Activated CD8-positive, alpha-beta T cell treated with anti-CD3 and anti-CD28 coated beads, Interleukin-2, amount 10 ng/mL, durations not matched to agents 7 days and 5 days (primary cell): ENCODE measurements at places on chromosomes 3 and 15.
A peak's percentile ranks its signal among the peaks of the same experiment; 100 is the strongest.

DNA sequence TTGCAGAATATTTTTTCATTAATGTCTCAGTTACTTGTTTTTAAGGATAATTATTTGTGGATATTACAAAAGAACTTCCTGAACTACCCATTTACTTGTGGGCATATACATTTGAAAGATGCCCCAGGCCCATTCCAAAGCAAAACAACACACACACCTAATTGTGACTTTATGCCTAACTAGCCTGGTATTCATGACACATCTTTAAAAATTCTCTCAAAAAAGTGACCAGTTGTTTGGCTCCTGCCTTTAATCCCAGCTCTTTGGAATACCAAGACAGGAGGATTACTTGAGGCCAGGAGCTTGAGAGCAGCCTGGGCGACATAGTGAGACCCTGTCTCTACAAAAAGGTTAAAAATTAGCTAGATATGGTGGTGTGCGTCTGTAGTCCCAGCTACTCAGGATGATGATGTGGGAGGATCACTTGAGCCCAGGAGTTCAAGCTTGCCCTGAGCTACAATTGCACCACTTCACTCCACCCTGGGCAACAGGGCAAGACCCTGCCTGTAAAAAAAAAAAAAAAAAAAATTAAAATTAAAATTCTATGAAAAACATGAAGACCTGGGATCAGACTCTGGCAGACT, 51.7 kb upstream of the SLC4A7 start:
- DNase-seq: no peak

DNA sequence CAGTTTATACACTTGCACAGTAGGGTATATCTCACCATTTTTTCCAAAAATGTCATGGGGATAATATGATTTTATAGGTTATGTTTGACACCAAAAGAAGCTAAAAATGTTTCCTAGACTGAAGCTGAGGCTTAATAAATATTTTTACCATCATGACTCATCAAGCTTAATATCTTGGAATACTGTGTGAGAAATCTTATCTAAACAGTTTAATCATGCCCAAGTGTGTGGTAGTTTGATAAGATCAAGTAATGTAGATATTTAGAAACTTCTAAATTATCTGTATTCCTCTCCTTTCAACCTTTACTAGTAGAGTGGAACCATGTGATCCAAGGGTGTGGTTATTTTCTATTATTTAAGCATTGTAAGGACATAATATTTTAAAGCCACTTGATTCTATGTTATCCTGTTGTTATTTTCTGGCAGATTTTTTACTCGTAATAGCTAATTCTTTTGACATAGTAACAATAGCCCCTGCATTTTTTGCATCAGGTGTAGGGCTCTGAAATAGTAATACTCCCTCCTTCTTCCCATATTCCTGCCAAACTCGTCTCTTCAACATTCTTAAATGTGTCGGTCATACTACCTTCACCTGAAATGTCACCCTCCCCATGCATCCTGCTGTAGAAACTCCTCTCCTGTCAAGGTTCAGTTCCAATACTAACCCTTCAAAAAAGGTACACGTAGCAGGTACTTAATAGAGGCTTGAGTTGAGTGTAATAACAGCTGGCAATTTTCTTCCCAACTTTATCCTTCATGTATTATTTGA, 729.6 kb downstream of the NLGN1 start:
- no peak for DNase-seq

DNA sequence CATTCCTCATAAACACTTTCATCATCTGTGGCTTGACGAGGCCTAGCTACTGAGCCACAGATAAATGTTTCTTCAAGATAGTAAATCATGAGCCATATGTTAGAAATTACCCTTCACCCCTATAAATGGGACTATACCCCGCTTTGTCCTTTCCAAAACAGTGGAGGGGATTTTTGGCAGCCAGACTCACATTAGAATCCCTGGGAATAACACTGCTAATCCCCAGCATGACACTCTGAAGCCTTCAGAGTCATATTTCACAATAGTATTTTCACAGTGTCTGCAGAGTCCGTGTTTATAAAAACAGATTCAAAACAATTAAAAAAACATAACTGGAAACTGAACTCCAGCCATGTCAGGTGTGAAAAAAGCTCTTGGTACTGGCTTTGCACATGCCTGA, 271.6 kb downstream of the ERC2 start:
- no peak for DNase-seq

DNA sequence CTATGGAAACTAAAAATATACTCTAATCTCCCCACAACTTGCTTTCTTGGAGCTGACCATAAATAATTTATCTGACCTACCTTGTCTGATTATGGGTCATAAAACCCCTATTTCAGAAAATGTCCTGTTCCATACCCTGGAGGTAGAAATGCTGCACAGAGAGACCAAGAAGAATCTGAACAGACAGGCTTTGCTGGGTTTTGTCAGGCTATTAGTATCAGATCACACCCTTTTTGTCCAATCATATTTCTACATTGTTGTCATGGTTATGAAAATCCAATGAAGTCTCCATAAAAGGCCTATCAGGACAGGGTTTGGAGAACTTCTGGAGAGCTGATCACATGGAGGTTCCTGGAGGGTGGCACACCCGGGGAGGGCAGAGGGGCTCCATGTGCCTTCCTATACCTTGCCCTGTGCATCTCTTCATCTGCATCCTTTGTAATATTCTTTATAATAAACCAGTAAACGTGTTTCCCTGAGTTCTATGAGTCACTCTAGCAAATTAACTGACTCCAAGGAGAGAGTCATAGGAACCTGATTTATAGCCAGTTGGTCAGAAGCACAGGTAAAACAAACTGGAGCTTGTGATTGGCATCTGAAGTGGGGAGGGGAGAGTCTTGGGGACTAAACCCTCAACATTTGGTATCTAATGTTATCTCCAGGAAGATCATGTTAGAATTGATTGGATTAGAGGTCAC, 58.1 kb downstream of the NGLY1 start:
- DNase-seq: no peak

DNA sequence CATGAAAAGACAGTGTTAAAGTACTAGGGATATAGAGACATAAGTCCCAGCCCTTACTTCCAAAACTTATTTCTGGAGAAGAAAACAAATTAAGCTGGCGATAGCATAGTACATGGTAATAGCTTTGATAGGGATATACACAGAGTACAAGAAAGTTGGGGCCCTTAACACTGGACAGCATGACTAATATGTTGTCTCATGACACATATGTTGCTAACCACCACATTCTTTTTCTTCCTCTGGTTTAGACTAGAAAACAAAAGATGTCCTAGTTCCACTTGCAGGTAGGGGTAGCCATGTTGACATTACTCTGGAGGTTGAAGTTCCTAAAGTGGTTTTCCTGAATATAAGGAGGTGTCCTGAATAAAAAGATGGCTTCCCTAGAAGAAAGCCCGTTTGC, 75.3 kb downstream of the RFX7 start:
- no peak for DNase-seq

DNA sequence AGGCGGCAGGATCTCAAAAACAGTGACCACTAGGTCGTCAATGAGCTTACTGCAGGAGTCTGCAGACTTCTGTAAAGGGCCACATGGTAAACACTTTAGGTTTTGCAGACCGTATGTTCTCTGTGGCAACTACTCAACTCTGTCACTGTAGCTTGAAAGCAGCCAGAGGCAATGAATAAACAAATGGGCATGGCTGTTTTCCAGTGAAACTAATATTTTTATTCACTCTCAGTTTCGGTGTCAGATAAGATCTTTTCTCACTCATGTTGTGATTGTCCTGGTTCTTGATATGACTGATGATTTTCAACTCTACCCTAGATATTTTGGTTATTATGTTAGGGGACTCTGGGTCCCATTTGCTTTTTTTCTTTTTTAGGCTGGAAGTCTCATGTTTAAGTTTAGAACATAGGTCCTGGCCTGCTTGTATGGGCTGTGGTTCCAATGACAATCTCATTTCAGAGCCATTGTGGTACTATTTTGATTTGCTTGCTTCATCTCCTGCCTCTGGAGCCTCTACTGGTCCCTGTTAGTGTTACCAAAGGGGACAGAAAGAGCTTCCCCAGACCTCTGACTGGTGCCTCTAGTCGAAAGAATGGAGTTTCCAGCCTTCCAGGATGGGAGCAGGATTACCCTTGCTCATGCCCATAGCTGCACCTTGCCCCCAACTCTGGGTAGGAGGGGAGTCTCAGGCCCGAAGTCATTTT, 222.0 kb downstream of the STT3B start:
- DNase-seq: no peak

- DNase-seq: no peak
Observed at GRCh38 chr15:29057856-29058255, 172.1 kb downstream of the APBA2 start.

DNA sequence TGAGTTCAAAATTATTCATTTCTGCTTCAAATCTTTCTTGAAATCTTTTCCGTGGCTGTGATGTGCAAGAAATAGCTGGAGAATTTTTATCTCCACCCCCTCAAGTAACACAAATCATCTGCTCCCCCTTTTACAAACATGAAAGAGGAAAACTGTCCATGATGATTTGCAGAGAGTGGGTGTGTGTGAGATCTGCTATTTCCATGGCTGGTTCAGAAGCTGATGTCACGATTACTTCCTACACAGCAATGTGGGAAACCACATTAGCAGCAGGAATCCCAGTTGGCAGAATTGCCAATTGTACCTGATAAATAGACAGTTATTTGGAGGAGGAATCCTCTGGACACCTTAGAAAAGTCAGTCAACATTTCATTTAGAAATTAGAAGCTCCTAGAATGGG, 75.2 kb upstream of the GRM7 start:
- DNase-seq: no peak

DNA sequence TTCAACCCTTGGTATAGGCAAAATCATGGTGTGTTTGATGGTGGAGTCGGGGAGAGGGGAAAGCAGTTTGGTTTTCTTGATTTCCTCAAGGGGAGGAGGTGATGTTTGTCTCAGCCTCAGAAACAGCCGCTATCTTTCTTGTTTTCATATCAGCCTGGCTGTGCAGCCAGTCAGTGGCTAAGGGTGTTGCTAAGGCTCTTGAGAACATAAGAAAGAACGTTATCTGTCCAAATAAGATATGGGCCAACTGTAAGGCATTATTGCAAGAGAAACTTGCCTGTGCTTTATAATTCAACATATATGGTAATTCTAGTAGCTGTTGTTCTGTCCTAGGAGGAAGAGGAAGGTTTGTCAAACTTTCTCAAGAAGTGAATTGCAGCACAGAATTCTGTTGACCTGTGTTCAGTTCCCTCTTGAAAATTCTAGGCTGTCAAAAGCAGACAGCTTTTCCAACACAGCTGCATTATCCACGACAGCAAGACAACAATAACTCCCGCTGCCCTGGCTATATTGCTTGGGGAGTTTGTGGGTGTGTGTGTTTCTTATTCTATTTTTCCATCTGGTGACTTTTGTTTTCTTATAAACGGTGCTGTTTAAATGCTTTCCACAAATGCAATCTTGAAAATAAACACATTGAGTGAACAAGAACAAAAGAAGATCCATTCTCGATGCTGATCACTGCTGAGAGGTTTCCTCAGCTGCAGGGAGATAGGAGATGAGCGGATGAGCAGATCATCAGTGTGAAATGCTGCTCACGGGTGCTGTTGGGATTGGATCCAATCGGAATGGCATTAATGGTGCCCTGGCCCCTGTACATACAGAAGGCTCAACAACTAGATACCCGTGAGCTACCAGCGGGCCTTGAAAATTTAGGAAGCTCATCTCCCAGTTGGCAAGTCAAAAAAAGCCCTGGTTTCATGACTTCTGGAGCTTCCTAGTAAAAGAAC, 90.8 kb upstream of the TNFAIP8L3 start:
- DNase-seq: no peak

DNA sequence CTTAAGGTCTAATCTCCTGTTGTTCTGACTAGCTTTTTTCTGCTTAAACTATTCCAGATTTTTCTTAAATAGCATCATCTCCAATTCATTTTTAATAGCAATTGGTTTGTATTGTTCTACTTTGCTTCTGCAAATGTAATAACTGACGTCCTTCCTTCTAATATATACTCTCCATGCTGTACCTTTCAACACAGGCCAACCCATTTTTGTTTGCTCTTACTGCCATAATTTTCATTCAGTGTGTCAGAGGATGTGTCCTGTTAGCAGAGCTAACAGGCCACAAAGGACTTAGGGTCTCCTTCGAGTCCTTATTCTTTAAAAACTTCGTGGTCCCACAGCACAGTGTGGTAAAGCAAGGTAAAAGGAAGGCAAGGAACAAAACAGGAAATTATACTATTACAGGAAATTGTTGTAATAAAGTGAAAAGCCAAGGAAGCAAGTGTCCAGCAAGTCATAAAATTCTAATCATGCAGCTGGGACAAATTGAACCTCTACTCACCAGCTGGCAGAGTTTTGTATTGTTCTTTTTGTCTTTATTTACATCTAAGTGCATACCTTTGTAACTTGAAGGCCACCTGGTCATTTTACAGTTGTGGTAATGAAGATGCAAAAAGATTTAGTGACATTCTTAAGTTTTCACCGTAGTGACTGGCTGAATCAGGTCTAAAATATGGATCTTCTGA, 64.9 kb upstream of the ZBTB20 start:
- no peak for DNase-seq

GRCh38 chr15:70557521-70558258, 205.7 kb downstream of the UACA start:
- no peak for DNase-seq

- DNase-seq: no peak
Observed at GRCh38 chr3:183262875-183263378, 9.9 kb downstream of the B3GNT5 start.

DNA sequence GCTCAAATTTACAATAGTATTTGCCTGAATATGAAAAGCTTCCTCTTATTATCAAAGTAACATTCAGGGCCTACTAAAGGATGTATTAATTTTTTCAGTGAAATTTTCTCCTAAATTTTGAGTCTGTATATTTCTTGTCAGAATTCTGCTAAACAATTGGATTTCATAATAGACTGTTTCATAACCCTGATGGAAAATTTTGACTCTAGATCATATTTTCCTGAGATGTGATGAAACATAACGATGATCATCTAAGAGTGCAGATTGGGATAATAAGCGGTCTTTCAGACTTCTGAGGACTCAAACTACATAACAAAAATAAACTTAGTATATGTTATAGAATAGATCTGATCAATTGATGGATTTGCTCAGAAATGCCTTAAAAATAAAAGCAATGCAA, 574.5 kb upstream of the TBL1XR1 start:
- no peak for DNase-seq

DNA sequence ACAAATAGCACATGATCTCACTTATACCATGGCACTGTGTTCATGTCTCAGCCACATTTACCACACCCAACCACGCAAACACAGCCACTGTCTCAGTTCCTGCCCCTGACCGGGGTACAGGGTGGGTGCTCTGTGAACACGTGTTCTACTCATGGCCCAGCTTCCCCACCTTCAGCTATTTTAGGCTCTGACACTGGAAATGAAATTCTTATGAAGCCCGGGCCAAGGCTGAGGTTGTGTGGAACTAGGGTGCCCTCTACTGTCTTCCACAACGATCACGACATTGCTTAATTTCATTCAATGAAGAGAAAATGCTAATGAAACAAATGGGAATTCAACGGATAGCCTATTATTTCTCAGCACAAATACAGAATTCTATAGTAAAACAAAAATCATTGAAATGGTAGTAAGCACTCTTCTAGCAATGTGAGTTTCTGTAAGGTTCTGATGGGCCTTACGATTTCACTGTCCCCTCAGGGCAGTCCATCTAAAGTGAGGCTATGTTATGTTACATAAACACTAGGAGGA, 2.1 kb upstream of the GABRA5 start:
- no peak for DNase-seq

- peak; percentile 72 for DNase-seq
Observed at GRCh38 chr3:27134171-27134796, 234.9 kb downstream of the NEK10 start.
